Adrenal gland (tissue), 19 donors: ENCODE measurements at places on chromosomes 13 and 19. TPM values are rescaled to one million over a fixed set of nuclear protein-coding genes. Genes with fewer than 3 reads are reported as not detected.

- DNase-seq: no peak
Measured at GRCh38 chr13:30149248-30149647, 158.1 kb downstream of the KATNAL1 start.

GRCh38 chr19:50002386-50002960 lies 22.7 kb downstream of the VRK3 start:
- no peak for DNase-seq

DNA sequence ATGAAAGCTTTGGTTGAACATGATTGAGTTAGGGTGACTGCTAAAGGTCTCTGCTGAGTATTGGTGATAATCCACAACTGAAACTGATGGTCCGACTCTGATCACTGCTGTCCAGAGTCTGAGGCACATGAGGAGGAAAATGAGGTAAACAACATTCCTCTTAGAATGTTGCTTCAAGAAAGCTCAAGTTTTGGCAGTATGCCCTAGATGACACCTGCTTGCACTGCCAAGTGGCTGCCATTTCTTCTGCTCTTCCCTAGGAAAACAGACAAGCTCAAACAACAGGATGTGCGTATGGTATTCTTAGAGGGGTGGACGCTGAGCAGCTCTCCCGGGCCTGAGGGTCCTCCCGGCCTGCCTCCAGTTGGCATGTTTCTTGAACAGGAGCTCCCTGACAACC lies 15.2 kb upstream of the MTIF3 start:
- DNase-seq: no peak

DNA sequence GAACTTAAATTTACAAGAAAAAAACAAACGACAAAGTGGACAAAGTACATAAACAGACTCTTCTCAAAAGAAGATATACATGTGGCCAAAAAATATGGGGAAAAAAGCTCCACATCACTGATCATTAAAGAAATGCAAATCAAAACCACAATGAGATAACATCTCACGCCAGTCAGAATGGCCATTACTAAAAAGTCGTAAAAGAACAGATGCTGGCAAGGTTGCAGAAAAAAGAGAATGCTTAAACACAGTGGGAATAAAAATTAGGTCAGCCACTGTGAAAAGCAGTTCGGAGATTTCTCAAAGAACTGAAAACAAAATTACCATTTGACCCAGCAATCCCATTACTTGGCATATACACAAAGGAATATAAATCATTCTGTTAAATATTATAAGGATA lies 132.7 kb downstream of the UGGT2 start:
- no peak for DNase-seq

GRCh38 chr13:85074543-85075313 lies 724.5 kb downstream of the SLITRK6 start:
- DNase-seq: no peak

- no peak for DNase-seq
Measured at GRCh38 chr19:3080286-3080685, 13.9 kb upstream of the GNA11 start.

DNA sequence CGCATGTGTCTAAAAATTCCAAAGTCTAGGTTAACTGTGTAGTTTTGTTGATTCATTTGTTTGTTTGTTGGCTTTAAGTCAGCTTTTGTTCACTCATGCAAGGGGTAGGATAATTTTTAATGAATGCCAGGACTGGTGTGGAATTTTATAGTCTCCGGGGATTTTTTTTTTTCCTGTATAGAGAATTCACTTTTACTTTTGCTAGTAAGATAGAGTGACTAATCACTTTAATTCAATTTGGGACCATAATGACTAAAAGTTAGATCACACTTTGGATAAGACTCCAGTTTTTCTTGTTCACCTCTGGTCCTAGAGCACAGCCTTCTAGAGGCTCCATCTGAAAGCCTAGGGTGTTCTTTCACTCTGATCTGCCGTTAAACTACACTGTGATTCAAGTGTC lies 1690.0 kb downstream of the PCDH9 start:
- no peak for DNase-seq

DNA sequence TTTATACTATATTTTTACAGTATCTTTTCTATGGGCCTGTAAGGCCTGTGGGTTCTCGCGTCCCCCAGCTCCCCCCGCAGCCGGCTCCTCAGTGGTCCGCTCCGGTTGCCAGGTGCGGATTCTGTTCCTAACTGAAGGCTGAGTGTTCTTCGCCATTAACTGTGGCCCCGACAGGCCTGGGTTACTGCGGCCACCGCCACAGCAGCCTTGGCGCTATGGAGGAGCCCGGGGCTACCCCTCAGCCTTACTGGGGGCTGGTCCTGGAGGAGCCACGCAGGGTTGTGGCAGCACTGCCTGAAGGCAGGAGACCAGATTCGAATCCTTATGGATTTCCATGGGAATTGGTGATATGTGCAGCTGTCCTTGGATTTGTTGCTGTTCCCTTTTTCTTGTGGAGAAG lies 45.8 kb downstream of the SPRYD7 start:
- DNase-seq: no peak

DNA sequence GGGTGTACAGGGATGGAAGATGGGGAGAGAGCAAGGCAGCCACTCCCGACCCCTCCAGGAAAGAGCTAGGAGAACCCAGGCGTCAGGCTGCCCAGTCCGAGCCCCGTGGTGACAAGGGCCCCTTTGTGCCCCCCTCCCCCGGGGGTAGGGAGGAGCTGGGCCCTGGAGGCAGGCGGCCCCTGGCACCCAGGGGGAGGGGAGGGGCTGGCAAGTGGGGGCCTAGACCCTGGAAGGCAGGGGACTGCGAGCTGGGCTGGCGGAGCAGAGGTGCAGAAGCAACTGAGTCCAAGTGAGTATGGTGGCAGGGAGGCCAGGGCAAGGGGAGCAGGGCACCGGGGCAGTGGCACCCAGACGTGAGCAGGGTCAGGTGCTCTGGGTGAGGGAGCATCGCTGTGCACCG lies at the start of gene MAG:
MAG (plus strand) TSS at position 246 of the 400 bp plus-strand sequence. CDS start 3,248 bp downstream, outside the sequence.
- DNase-seq: no peak

- no peak for DNase-seq
Measured at GRCh38 chr13:33992881-33993336, 175.0 kb downstream of the RFC3 start.

DNA sequence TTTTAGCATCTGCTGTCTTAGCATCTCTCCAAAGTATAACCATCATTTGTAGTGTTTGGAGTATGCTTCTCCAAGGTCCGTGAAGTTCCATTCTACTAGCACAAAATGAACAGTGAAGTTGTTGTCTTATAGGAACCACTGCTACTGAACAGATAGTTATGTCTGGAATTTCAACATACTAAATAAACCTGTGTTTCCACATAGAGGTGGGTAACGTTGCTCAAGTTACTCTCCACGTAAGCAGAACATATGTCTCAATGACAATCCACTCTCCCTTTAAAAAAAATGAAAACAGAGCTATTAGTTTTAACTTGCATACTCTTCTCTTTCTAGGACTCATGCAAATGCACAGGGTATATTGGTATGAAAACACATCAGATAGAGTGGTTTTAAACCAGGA lies 184.3 kb upstream of the TRPC4 start:
- no peak for DNase-seq

DNA sequence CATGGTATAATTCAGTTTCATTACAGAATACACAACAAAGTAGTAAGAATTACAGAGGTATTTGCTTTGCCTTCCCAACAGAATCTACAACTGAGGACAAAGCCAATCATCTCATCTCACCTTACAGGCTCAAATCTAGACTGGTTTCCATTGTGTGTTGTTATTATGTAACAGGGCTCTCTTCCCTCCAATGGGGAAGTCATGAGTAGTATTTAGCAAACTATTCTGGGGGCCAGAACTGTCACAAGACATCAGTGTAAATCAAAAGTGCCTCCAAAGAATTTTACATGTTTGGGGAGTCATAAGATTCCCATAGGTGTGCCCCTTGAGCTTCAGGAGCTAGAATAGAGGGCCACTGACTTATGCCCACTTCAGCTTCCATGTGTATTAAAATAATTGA lies 187.0 kb upstream of the EDNRB start:
- DNase-seq: no peak

DNA sequence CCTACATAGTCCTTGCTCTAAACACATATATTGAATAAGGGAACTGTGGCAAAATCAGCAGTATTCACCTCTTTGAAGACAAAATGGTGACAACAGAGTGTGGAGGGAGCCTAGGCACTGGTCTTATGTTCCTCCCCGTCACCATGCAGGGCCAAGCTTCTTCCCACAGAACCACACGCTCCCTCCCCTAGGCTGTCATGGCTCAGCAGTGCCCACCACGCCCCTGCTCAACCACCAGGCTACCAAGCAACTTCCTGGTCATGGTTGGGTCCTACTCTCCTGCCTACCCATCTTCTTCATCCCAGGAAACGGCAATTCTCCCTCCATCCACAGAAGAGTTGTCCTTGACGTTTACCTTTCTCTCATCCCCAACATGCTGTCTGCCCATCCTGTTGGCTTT lies 126.1 kb downstream of the CRYL1 start:
- no peak for DNase-seq

- no peak for DNase-seq
Measured at GRCh38 chr13:49439609-49440008, 4.3 kb downstream of the CAB39L start.

GRCh38 chr13:30708541-30708940 lies 26.8 kb upstream of the ALOX5AP start:
- no peak for DNase-seq

GRCh38 chr13:30743319-30744055 lies 8.1 kb downstream of the ALOX5AP start:
- peak; percentile 47 for DNase-seq

GRCh38 chr13:26051231-26051656 lies 572 bp downstream of the SHISA2 start:
- DNase-seq: no peak

DNA sequence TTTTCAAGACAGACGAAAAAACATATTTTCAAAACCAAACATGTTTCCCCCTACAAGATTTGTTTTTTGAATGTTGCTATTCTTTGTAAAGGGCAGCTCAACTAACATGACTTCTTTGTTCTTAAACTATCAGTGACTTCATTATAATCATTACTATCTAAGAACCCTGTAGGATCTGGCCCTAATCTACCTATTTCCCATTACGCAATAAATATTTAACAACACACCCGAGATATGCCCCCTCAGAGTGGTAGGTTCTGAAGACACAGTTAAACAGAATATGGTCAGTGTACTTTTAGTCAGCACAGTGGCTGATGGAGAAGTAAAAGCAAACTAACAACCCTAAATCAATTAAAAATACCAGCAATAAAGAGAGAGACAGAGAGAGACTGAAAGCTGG lies 186.9 kb downstream of the DIAPH3 start:
- DNase-seq: no peak

GRCh38 chr19:30696514-30696913 lies 324.3 kb downstream of the ZNF536 start:
- DNase-seq: peak; percentile 35

- no peak for DNase-seq
Measured at GRCh38 chr19:7356899-7357627, 8.3 kb downstream of the ARHGEF18 start.

The MEIOSIN gene
- not detected for total RNA-seq

The ZNF709 gene
- 2.5 TPM for total RNA-seq

The OR2Z1 gene
- total RNA-seq: not detected

The ATP1A3 gene
- 0.11 TPM for total RNA-seq

The SELENOV gene
- not detected for total RNA-seq

The SCN1B gene
- 21.2 TPM for total RNA-seq

The ZIM2 gene
- total RNA-seq: 11.8 TPM

The FCER2 gene
- total RNA-seq: 0.51 TPM

The CLEC17A gene
- not detected for total RNA-seq

The DCLK1 gene
- total RNA-seq: 2.2 TPM
